Kidney glomerular epithelial cell (primary cell): ENCODE measurements at places on chromosomes 5 and 9.

DNA sequence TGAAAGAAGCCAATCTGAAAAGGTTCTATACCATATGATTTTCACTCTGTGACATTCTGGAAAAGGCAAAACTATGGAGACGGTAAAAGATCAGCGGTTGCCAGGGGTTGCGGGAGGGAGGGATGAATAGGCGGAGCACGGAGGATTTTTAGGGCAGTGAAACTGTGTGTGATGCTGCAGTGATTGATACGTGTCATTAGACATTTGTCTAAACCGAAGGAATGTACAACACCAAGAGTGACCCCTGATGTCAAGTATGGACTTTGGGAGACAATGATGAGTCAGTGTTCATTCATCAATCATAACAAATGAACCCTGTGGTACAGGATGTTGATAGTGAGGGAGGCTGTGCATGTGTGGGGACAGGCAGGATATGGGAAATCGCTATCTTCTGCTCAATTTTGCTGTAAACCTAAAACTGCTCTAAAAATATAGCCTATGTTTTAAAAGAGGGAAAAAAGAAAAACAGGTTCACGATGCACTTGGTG, 34.4 kb downstream of the ERGIC1 start:
- peak; percentile 96 for DNase-seq

- no peak for DNase-seq
Measured at GRCh38 chr5:173582216-173583111, 34.0 kb downstream of the BOD1 start.

DNA sequence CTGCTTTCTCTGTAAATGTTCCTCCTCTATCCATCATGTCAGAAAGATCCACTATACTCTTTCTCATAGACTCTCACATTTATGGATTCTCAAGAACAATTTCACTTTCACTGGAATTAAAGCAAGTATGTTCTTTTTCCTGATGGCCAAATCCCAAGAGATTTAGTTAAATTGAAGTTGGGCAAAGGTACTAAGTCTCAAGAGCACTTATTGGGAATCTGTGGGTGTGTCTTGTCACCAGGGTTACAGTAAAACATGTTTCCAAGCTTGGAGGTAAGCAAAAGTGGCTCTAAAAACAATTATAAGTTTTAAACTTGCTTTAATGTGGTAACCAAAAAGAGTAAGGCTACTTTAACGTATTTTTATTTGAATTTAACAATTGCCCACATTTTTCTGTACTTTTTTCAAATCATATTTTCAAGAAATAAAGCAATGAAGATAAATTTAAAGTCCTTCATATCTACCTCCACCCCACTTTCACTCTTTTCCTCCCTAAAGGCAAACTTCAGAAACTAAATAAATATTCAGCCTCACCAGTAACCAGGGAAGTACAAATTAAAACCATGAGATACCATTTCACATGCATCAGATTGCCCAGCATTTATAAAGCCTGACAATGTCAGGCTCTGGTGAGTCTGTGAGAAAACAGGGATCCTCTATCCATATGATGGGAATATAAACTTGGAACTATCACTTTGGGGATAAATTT, 387.4 kb downstream of the CETN3 start:
- DNase-seq = no peak

DNA sequence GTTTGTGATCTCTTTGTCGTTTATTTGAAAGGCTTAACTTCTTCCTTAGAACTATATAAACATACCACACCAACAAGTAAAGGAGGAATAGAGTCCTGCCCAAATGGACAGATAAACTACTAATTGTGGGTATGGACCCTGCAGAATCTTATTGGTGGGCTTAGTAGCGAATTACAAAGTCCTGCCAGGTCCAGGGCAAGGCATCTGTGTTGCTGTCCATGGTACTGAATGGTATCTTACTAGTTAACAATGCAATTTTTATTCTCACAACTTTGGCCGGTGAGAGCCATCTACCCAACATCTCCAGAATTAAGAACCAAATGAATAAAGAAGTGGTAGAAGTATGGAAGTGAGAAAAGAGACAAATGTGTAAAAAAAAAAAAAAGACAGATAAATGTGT, 1782.4 kb upstream of the WWC1 start:
- no peak for DNase-seq

DNA sequence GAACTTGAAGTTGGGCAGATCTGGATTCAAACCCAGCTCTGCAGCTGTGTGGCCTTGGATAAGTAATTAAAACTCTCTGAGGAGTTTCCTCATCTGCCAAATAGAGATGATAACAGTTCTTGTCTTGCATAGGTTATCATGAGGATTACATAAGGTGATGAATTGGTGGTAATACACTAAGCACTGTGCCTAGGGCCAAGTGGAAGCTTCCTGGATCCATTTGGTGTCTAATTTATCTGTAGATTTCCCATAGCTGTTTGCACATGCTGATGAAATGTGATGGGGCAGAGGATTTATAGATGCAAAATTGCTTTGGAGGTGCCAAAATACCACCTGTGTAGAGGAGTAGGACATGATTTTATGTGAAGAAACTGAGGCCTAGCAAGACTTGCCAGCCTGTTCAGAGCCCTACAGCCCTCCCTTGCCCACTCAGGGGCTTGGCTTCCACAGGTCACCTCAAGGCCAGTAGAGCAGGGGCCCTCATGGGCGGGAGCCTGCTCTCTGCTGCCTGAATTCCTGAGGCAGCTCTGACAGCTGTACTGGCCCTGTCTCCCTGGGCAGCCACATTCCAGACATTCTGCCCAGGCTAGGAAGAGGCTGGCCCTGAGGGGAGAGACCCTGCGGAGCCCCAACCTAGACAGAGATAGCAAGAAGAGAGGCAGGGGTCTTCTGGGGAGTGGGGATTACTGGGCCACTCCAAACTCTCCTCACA, 5.9 kb upstream of the FAT2 start:
- peak; percentile 41 for DNase-seq
